Inflammatory macrophage treated with lipopolysaccharide for 4 hours (primary cell): ENCODE measurements at places on chromosomes 4 and X.

GRCh38 chr4:84419201-84419600 is 79.9 kb downstream of the NKX6-1 start:
- no peak for DNase-seq

GRCh38 chr4:150421612-150422011 is 160.3 kb upstream of the MAB21L2 start:
- DNase-seq: no peak

- no peak for DNase-seq
These were observed 1565.6 kb downstream of the STIM2 start for GRCh38 chr4:28426251-28426650.

DNA sequence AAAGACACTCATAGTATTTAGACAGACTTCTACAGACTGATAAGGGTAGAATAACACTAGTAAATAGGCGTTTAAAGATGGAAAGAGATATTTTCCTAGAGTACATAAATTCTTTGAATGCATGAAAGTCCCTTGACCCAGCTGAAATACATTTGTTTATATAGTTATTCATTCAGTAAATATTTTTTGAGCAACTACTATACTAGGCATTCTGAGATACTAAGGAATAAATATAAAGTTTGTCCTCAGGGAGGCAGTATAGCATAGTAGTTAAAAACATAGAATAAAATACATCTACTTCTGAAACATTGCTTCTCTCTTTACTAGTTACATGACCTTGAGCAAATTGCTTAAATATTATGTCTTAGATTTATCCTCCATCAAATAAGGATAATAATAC is 27.4 kb downstream of the HMGN5 start:
- DNase-seq: peak; percentile 39

- DNase-seq: no peak
These were observed 63.7 kb downstream of the CLDN22 start for GRCh38 chr4:183256343-183256742.

DNA sequence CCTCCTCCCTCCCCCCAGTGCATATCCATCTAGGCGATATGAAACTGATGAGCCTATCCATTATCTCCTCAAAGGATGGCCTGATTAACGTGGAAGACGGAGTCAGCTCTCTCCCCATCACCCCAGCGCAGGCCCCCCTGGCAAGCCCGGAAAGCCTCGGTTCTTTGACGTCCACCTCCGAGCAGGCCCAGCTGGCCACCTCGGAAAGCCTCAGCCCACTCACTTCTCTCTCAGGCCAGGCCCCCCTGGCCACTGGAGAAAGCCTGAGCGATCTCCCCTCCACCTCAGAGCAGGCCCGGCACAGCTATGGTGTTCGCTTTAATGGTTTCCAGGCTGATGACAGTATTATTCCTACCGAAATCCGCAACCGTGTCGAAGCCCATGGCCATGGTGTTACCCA is 14.8 kb downstream of the GABRQ start:
- no peak for DNase-seq

DNA sequence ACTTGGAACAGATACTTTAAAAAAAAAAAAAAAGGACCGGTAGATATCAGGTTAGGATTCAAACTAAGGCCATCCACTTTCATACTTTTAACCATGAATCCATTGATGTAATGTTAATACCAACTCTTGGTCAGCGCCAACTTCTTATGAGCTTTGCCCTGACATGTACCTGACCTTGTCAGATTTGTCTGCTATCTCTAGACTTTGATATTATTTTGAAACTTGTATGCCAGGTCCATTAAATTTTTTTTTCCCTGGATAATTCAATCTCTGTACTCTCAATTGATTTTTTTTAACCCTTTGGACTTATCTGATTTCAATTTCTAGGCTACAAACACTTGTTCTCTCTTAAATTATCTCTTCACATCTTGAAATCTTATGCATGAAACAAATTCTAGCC is 27.2 kb upstream of the UGT2B7 start:
- no peak for DNase-seq

DNA sequence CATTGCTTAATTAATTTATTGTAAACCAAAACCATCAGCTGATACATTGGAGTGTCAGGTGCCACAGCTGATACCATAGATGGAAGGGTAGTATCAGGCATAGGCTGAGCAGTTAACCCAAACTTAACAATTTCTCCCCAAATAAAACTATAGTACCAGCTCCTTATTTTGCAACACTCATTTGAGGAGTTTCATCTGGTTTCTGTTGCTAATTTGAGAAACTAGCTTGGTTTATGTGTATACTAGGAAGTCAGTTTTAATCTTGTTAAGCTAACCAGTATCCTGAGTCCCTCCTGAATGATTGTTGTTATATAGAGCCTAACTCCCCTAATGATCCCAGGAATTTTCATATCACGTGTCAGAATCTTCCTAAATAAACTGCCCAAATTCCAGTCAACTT is 12.7 kb downstream of the DCAF16 start:
- DNase-seq: no peak

GRCh38 chr4:58166490-58166889 is 1056.3 kb upstream of the IGFBP7 start:
- DNase-seq: no peak

DNA sequence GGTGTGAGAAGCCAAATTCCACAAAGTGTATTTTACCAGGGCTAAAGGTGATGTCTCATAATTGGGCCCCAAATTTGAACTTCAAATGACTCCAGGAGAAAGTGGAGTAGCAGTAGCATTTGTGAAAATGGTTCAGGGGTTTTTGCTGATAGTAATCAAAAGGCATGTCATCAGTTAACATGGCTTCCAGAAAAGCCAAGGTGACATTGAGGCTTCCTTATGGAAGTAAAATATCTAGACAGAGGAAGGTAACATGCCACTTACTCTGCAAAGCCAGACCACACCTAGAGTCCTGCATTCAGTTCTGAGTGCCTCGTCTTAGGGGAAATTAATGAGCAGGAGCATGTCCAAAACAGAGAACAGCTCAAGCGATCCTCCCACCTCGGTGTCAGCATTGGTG is 2.2 kb upstream of the RPL36A start:
- no peak for DNase-seq

- no peak for DNase-seq
These were observed 575 bp downstream of the SLC25A6 start for GRCh38 chrX:1391370-1391706.

DNA sequence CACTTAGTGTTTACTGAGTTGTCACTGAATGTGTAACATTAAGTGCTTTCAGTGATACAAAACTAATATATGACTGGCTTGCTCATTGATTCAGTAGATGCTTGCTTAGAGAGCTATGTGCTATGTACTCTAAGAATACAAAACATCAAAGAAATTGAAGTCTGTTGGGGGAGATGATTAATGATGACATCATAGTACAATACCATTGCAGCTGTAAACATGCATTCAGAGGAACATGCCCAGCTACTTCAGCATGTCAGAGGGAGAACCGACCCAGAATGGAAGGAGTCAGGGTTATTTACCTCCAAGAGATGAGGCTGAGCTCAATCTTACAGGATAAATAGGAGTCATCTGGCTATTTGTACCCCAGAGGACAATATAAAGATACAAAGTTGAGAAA is 290.8 kb downstream of the TENM3 start:
- DNase-seq: no peak

- no peak for DNase-seq
These were observed 84.8 kb upstream of the TFDP3 start for GRCh38 chrX:133302775-133303445.

DNA sequence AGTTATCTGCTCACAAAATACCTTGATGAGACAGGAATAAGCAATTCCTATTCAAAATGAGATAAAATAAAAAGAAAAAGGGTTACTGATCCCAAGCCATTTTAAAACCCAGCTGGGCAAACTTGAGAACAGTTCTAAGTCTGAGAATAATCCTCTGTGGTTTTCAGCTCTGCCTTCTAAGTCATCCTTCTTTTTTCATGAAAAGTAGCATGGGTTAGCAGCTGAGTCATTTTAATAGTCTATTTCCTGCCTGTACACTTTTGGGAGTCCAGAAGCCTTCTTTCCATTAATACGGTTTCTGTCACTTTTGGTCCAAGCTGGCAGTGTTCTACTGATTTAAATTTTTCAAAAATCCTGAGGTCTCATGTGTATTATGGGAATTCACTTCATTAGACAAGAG is 374.3 kb downstream of the IQCM start:
- no peak for DNase-seq
